ENCODE measurements at places on chromosomes 12 and 14.

- DNase-seq = no peak
These were observed 29.9 kb downstream of the BTBD7 start for GRCh38 chr14:93302688-93303581.

DNA sequence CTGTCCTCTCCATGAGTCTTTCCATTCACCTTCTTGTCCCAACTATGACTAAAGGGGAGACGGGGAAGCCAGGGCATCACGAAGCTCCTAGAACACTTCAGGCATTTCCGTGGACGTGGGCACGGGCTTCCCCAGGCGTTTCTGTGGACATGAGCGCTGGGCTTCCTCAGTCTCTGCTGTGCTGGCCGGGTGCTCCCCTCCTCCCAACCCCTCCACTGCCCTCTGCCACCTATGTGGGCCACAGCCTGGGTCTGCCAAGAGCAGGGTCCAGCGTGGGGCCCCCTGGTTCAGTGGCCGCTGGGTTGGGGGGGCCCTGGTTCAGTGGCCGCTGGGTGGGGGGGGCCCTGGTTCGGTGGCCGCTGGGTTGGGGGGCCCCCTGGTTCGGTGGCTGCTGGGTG is 14.8 kb downstream of the HIP1R start:
- DNase-seq = no peak

- DNase-seq = peak; percentile 46
These were observed 21.8 kb downstream of the PLXNC1 start for GRCh38 chr12:94169966-94170689.

DNA sequence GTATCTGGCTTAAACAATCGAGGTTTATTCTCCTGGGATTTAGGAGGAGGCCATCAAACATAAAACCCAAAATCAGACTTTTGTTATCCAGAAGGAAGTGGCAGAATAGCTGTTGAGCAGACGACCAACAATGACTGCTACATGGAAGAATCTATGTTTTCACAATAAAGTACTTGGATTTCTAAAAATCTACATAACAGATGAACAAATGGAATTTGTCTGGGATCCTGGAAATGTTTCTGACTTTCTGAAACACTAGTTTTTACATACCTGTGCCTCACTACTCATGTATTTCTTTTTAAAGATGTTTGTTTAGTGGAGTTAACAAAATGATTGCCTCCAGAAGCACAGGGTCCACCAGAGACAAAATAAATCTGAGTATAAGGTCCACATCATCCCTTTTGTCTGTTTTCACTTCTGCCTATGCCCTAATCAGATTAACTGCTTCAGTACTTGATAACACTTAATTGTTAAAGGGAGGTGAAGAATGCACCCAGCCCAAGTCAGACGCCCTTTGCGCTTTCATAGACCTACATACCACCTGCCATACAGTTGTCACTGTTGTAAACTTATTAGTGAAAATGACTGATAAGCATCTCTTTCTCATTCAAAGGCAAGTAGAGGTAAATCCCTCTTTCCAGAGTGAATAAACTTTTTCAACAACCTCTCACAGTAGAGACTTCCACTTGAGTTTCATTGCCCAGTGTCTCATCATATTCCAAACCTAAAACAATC is 164.6 kb downstream of the EGLN3 start:
- DNase-seq = no peak

- no peak for DNase-seq
These were observed 37.5 kb downstream of the RAP1B start for GRCh38 chr12:68648179-68648578.

DNA sequence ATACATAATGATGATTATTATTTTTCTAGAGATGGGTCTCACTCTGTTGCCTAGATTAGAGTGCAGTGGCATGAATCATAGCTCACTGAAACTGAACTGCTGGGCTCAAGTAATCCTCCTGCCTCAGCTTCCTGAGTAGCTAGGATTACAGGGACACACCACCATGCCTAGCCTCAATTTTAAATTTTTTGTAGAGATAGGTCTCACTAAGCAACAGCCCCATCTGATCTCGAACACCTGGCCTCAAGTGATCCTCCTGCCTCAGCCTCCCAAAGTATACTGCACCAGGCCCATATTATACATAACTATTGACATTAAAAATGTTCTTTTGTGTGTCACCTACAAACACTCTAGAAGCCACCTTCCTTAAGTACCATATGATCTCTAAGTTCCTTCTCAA is 3.4 kb downstream of the TXNRD1 start:
- peak; percentile 78 for DNase-seq

DNA sequence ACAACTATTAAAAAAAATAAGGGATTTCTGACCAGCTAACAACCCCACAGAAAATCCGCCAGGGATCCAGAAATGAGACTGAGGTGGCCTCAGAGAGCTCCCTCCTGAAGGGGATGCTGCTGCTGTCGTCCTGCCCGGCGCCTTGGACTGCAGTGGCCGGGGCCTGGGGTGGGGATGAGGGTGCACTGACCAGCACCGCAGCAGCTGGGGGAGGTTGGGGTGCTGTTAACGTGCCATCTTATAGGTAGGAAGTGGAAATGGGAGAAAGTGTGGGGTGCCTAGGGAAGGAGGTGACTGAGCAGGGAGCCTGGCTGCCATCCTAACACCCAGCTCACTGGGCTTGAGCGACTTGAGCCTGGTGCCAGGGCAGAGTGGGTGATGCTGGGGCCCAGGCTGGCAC is 32.0 kb downstream of the DDX11 start:
- no peak for DNase-seq

GRCh38 chr12:76197283-76197682 is 112.8 kb upstream of the NAP1L1 start:
- DNase-seq = no peak

DNA sequence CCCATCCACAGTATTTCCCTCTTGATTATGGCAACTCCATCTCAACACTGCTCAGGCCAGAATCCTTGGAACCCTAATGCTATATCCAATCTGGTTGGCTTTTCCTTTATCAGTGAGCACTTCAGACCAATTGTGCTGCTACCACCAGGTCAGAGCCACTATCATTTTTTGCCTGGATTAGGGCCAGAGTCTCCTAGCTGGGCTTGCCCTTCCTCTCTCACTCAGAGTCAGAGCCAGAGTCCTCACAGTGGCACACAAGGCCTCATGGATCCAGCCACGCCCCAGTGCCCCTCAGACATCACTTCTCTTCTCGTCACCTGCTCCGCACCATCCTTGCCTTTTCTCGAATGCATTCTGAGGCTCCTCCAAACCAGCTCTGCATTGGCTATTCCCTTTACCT is 211.1 kb downstream of the ANO6 start:
- no peak for DNase-seq

DNA sequence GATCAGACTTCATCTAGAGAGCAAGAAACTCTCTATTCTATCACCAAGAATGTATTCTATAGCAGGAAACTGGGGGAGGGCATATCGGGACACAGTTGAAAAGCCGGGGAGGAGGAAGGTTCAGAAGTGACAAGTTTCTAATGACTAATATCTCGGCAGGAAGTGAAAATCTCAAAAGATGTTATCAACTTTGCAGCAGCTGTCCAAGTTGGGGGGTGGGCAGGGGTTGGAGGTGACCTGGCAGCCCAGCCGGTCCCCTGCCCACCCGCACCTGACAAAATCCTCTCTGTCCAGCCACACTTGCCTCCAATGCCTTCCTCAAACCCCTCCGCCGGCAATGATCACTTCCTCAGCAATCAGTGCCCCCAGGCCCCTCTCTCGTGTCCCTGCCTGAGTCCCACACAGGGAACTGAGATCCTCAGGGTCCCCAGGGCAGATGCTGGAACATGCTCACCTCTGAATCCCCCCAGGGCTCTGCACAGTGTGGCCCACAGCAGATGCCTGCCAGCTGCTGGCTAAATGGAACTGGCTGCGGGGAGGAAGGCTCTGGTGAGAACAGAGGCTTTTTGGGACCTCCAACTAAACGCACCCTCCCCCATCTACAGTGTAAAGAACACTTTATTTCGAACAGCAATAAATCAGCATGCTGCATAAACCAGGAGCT is 43.9 kb downstream of the CCDC88C start:
- no peak for DNase-seq

- no peak for DNase-seq
These were observed 78.9 kb upstream of the PSMA6 start for GRCh38 chr14:35213143-35213788.

GRCh38 chr14:26548406-26548805 is 49.4 kb downstream of the NOVA1 start:
- no peak for DNase-seq

- no peak for DNase-seq
These were observed 161.1 kb downstream of the SUDS3 start for GRCh38 chr12:118537481-118537917.

DNA sequence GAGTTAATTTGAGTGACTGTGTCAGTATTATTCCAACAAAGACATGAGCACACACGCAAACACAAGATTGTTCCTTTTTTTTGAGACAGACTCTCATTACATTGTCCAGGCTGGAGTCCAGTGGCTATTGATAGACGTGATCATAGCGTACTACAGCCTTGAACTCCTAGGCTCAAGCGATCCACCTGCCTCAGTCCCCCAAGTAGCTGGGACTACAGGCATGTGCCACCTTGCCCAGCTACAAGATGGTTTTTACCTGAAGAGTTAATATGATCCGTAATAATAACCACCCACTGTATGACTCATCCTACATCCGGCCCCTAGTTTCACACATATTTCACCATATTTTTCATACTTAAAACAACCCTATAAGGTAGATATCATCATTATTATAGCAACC is 26.8 kb downstream of the BCAT1 start:
- DNase-seq = peak; percentile 43

DNA sequence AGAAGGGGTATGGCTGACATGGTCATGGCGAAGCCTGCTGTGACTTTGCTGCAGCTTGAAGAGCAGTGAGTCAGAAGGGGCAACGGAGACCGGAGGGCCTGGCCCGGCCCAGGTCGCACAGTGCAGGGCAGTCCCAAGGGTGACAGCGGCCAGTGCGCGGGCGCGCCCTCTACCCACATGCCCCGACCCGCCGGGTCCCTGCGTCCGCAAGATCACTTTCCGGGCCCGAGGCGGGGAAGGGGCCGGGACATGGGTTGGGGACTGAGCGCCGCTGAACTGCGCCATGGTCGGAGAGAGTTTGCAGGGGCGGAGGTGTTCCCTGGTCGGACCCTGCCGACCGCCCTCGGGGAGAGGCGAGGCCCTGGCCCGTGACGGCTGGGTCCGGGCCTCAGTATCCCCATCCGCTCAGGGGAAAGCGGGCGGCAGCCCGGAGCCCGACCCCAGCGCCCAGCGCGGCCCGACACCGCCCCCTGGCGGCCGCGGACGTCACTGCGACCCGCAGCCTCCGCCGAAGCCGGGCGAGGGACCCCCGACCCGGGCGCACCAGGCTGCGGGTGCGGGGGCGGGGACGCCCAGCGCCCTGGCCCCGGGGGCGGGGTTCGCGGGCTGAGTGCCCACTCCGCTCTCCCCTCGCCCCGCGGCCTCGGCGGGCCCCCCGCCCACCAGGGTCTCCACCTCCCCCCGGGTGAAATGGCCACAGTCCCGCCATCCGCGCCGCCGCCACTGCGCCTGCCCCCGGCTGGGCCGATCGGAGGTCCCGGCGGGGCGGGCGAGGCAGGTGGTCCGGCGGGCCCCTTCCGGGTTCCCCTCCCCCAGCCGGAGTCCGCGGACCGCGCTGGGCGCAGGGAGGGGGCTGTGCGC is 7.2 kb upstream of the ANKRD9 start:
- DNase-seq = peak; percentile 60

DNA sequence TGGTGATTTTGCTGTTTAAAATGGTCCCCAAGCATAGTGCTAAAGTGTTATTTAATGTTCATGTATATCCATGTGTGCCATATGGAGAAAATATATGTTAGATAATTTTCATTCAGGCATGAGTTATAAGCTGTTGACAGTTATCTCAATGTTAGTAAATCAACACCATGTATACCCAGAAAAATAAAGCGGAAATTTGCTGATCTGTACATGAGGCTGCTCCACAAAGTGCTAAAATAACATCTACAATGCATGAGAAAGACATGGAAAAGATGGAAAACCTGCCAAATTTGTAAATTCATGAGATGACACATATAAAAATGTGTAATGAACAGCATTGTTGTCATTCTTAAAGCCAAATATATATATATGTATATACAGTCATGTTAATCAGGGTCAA is 1199.2 kb downstream of the FSCB start:
- DNase-seq = no peak

DNA sequence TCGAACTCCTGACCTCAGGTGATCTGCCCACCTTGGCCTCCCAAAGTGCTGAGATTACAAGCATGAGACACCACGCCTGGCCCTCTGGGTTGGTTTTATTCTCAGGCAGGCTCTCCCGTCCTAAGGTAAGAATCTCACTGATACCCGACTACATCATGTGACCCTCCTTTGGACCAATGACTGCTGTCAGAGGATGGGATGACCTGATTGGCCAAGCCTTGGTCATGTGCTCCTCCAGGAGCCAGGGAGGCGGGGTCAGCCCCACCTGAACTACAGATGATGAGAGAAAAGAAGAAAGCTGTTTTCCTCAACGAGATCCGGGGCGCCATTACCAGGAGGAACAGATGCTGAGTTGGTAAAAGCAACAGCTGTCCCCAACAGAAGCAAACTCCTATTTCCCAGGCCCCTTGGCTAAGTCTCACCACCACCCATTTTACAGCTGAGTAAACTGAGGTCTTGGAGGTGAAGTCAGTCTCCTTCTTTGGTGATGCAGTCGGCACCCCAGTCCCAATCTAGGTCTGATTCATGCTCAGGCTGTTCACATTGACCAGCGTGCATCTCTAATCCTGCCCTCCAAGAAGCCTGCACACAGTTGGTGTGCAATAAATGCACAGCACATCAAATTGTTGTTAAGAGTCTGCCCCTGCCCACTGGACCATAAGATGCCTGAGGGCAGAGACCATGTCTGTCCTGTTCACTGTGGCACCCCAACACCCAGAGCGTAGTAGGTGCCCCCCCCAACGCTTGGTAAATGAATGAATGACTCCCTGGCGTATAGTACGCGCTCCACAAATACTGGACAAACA is 118.8 kb downstream of the SCARB1 start:
- peak; percentile 62 for DNase-seq

- peak; percentile 16 for DNase-seq
These were observed 47.2 kb upstream of the KTN1 start for GRCh38 chr14:55532645-55533344.

GRCh38 chr12:46830731-46831334 is 5.0 kb upstream of the SLC38A4 start:
- no peak for DNase-seq

DNA sequence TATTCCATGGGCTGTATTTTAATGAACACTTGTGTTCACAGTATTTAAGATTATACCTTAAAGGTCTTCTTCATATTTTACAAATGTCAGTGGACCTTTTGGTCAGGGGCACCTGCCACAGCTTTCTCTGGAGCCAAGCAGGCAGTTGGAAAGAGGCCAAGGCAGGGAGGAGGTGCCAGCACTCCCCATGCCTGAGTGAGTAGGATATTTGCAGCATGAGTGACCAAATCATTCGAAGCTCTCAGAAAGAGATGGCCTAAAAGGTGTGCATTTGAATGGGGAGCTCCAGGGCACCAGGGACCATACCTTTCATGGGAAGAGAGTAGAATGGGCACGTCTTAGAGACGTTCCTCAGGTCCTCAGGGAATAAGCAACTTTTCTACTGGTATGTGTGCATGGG is 121.6 kb downstream of the GPR135 start:
- DNase-seq = no peak

Data from ELR (cell line).